ENCODE measurements at places on chromosomes 13 and 19.

GRCh38 chr19:47693489-47693888, 19.7 kb upstream of the EHD2 start:
- DNase-seq: no peak

DNA sequence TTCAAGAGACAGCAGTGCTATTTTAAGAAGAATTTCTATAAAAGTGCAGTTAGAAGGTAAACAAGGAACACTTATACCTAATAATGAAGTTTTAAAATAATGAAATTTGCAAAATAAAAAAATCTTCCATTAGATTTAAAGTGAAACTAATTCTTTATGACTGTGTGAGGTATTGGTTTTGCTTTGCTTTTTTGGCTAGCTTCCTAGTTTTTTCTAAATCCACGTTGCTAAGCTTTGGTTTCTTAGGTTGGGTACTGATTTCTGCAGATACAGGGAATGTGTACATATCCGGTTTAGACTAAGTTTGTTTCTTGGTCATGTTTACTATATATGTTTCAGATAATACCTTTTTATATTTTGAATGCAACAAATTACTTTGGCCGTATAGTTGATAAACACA, 59.8 kb downstream of the SLC7A9 start:
- no peak for DNase-seq

DNA sequence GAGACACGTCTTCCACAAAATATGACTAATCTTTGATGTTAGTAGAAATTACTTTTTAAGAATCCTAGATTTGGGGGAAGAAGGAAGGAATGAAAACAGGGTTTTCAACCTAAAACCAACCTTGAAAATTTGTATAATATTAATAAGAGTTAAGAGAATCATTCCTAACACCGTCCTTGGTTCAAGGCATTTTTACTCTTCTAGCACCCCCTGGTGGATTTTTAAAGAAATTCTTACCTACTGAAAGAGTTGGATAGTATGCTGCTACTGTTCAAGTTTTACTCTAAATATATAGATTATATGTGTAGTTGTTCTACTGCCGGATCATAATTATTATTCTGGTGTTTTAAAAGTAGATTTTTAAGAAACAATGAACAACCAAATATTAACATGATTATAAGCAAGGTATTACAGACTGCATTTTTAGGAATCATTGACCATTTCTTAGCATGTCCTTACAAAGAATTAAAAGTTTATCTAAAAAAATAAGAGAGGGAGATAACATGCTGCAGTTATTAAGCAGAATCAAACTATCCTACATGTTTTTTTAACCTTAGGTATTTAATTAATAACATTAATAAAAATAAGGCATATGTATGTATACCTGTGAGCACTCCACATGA, 7.4 kb upstream of the SLITRK6 start:
- peak; percentile 85 for DNase-seq

DNA sequence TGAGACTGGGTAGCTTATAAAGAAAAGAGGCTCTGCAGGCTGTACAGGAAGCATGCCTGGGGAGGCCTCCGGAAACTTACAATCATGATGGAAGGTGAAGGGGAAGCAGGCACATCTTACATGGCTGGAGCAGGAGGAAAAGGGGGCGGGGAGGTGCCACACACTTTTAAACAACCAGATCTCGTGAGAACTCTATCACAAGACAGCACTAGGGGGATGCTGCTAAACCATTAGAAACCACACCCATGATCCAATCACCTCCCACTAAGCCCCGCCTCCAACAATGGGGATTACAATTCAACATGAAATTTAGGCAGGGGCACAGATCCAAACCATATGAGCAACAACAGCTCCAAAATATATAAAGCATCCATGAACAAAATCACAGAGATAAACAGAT, 46.5 kb upstream of the GTF2F2 start:
- peak; percentile 36 for DNase-seq

DNA sequence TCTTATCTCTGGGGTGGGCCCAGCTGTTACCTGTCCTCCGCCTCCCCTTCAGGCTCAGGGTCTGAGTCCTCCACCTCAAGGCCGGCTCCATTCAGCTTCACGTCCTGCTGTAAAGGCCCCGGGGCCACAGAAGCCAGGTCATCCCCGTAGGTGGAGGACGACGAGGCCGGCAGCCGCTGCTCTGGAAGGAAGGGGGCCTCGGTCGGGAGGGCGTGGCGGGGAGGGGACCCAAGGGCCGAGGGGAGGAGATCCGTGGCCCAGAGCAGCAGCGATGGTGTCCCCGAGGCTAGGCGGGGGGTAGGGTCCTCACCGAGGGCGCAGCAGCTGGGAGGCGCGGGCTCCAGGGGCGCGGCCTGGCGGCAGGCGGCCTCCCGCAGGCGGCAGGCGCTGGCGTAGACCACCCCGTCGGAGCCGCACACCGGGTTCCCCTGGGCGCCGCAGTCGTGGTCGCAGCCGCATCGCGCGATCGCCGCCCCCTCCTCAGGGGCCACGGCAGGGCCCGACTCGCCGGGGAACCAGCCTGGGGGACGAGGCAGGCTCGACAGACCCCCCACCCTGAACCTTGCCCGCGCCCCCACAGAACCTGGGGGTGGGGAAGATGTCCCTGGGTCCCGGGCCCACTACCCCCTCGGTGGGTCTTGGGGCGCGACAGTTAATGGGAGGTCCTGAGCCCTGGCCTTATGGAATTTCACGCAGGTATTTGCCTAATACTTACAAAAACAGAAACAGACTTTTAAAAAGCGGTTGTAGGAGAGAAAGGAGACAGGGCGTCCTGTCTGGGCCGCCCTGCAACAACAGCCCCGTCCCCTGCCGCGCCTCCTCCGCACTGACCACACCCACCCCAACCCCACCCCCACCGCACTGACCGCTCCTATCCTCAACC, 7.6 kb downstream of the F2RL3 start:
- peak; percentile 69 for DNase-seq

All from hematopoietic multipotent progenitor cell treated with erythropoietin and hydrocortisone succinate and interleukin-3 and kit ligand, for 4 days (in vitro differentiated cells).